Fibroblast of lung (primary cell): ENCODE measurements at places on chromosomes 7 and 10. TPM values are rescaled to one million over a fixed set of nuclear protein-coding genes. Genes with fewer than 3 reads are reported as not detected.

- peak; percentile 63 for DNase-seq
These were observed 46.7 kb downstream of the MICALL2 start for GRCh38 chr7:1412322-1413261.

DNA sequence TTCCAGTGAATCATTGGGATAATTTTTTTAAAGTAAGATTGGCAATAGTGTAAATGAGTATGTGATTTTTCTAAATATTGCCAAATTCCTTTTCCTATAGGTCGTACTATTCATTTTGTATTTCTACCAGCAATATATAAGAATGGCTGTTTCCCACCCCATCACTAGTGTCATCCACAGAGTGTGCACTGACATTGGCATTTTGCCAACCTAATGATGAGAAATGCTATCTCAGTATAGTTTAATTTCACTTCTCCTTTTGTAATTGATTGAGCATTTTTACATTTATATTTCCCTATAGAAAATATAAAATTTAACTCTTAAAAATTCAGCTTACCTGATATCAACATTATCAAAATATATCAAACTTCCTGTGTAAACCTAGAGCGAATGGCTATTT, 17.6 kb upstream of the TMEM26 start:
- no peak for DNase-seq

DNA sequence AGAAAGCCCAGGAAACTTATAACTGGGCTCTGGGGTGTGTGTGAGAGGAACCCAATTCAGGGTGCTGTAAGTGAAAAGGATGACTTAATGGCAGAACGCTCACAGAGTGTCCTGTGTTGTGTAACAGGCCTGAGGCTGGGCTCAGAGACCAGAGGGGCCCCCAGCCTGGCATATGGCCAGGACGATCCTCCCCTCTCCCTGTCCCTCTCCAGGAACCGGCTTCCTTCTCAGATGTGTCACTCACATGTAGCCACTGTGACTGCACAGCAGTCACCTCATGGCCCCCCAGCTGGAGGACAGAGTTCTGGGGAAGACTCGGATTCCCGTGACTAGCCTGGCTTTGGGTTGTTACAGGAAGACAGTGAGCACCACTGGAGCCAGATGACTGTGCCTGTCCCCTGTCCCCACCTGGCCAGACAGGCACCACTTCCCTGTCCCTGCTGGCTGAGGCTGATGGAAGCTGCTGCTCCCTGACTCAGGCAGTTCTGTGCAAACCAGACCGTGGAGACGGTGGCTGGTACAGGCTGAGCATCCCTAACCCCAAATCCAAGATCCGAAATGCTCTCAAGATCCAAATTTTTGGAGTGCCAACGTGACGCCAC, 220.5 kb downstream of the MLLT10 start:
- no peak for DNase-seq

- DNase-seq: no peak
These were observed 595.9 kb downstream of the KCNMA1 start for GRCh38 chr10:77041636-77042258.

DNA sequence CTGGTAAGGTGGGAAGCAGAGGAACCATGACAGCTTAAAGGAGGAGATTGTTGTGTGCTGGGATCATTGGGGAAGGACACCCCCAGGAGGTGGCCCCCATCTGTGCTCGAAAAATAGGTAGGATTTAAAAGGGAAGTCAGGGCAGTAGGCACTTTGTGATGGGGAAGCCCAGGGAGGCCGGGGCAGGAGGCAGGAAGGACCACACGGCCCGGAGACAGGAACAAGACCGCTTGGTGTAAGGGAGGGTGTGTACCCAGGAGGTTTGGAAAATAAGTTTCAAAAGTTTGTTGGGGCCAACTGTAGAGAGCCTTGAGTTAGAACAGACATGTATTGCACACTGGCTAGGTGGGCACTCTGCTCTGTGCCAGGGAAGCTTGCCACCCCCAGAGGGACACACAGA, 20.7 kb downstream of the ZNF467 start:
- no peak for DNase-seq

- no peak for DNase-seq
These were observed 55.2 kb downstream of the NRP1 start for GRCh38 chr10:33279276-33279675.

- DNase-seq: no peak
These were observed 231.6 kb downstream of the TEX36 start for GRCh38 chr10:125451319-125451718.

DNA sequence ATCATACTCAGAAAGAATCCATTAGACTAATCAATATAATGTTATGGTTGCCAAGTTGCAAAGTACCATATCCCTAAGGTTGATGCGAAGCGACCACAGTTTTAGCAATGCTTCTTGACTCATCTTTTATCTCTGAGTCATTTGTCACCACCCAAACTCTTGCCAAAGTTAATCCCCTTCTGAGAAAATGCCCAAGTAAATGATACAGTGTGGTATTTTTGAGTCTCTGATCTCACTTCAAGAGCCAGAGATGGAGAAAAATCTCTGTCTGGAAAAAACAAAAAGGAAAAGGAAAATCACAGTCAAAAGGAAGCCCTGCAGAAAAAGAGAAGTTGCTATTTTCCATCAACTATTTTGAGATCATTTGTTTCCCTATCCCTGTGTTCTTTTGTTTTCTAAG, 26.7 kb upstream of the OTUD1 start:
- DNase-seq: peak; percentile 29

DNA sequence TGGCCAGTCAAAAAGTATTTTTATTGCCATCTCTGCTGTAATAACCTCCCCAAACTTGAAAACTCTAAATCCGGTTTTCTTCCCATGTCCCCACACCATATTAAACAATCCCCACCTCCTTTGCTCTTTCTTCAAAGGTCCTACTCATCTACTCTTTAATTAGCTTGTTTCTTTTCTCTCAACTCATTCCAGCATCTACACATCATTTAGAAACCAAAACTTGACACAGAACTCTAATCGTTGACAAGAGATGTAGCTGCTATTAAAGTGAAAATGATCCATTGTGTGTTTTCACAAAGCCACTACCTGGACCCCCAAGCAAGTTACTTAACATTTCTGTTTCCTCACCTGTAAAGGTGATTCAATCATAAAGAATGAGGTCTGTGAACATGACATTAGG, 436.3 kb upstream of the NPVF start:
- no peak for DNase-seq

- no peak for DNase-seq
These were observed 55.3 kb upstream of the POM121L12 start for GRCh38 chr7:52980129-52980528.

DNA sequence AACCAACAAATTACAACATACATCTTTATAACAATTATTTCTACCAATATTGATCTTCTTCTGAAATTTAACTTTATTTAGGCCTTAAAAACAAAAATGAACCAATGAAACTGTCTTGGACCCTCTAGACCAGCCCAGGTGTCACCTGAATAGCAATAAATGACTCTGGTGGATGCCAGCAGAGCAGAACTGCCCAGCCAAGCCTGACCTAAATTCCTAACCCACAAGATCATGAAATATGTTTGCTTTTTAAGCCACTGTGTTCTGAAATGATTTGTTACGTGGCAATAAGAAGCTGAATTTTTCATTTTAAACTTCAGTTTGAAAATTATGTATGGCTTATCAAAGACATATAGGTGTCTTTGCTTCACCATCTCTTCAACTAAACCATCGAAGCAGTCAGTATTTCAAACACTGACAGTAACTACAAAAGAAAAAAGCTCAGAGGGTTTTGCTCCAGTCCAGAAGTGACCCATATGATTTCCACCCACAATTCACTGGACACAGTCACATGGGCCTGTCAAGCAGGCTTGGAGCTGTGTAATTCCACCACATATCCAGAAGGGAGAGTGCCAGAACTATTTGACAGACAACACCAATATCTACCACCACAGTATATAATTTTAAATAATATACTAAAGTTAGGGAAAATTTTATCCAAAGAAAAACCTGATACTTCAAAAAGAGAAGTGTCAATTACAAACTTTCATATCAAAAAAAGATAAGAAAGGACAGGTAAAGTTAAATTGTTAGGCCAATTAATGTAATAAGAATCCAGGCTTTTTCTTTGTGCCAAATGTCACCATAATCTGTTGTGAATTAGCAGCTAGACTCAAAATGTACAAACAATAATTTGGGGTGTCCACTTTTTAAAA, 94.5 kb downstream of the KMT2C start:
- peak; percentile 78 for DNase-seq

DNA sequence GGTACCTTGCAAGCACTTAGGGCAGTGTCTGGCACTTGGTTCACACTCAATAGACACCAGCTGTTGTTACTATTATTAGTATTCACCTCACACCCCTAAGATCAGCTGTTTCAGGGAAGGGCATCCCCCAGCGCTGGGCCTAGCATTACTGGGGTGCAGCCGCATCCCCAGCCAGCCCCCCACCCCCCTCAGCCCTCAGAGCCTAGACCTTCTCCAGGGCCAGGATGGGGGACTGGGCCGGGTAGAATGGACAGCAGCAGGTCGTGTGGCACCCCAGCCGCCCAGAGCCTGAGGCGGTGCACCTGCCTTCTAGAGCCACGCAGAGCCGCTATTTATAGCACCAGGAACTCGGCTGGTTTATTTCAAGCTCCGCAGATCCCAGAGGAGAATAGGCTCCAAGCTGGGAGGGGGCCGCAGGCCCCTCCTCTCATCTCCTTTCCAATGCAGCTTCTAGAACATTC, 60.5 kb downstream of the GTF2IRD1 start:
- DNase-seq: no peak

DNA sequence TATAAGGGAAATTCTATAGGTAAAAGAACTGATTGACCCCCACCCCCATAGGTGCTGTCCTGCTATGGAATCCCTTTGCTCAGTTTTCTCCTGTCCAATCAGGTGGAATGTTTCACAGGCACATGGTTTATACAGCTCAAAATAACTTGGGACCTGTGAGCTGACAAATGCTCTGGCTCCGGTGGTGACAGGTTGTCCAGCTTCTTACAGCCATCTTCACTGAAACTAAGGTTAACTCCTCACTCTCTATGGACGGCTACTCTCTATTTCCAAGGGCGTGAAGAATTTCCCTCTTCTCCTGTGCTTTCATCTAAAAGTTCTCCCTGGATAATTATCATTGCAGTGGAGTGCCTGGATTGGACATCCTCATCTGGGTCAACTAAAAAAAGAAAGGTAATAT, at the start of gene MYPN:
TSS of gene MYPN (plus strand) at position 158 of the 400 bp plus-strand sequence. CDS start 11,951 bp downstream, outside the sequence.
- DNase-seq: no peak

DNA sequence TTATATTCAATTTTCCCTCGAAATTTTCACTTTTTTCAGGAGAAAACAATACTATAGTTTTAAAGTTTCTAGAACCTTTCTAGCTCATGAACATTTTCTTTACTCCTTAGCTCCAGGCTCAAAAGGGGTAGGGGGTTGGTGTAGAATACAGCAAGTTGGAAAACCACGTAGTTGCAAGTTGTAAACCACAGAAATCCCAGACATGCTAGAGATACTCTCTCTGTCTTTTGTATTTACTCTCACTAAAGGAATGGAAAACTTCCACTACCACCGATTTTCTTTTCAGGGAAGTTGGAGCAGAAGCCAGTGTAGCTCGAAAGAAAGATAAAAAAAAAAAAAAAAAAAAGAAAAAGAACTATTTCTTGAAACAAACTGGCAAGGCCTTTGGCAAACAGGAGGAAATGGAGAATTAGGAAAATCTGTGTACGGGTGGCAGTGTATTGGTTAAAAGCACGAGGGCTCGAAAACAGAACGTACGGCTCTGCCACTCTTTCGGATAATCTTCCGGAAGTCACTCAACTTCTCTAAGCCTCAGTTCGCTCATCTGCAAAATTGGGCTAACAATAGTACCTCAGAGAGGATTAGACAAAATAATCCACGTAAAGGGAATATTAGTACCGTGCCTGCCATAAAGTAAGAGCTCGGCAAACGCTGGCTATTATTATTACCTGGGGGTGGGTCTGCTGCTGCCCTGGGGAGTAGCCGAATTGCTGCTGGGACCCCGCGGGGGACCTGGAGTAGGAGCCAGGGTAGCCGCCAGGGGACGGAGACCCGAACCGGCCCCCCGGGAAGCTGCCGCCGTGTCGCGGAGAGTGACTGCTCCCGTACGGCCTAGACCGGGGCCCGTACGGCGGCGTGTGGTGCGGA, 628 bp downstream of the MPLKIP start:
- peak; percentile 56 for DNase-seq

DNA sequence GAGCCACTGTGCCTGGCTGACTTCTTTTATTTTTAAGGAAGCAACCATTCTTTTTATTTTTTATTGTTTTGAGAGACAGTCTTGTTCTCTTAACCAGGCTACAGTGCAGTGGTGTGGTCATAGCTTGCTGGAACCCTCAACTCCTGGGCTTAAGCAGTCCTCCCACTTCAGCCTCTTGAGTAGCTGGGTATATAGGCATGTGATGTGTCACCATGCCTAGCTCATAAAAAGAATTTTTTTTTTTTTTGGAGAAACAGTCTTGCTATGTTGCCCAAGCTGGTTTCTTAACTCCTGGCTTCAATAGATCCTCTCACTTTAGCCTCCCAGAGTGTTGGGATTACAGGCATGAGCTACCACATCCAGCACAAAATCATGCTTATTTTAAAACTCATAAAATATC, 5.8 kb downstream of the MCU start:
- DNase-seq: peak; percentile 58

DNA sequence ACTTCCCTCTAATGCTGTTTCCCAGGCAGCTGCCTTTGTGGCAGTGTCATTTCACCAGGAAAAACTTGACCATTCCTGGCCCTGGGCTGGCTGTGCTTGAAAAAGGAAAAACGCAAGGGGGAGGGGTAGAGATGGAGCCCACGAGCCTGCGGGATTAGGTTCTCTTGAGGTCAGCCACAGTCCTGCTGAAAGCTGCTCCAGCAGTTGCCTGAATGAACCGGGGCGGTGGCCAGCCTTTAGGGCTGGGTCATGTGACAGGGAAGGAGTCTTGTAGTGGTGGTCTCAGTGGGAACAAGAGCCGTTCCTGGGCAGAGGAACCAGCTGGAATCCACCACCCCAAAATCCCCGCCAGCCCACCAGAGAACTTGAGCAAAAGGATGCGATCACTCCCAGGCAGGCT, 51.2 kb upstream of the LRRC4 start:
- no peak for DNase-seq

DNA sequence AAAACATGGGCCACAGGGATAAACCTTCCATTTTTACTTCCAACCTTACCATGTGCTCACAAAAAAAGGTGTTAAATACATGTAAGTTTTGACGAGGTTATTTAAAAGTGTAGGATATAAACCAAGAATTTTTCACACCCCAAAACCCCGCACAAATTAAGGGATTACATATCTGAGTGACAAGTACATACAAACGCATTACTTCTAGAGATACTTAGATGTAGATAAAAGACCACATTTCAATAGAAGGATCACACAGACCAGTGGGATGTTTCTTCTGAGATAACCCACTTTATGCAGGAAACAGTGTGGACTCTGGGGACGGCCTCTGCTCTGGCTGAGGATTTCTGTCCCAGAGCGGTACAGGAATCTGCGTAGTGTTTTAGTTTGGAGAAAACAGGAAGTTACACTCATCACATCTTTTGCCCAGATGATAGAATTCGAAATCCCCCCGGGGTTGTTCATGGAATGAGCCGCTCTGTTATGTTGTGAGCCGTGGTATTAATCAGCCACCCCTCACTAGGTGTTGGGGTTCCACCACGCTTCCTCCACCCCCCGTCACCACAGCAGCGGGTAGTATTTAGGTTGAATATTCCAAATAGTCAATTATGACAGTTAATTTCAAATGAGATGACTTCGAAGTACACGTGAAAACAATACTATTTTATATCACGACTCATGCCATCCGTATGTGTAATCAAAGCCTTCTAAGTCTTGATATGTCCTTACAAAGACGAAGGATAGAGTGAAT, 1.3 kb upstream of the CUL1 start:
- peak; percentile 44 for DNase-seq

GRCh38 chr7:152902054-152902453, 142.5 kb downstream of the ACTR3B start:
- DNase-seq: no peak

SFTPD gene
- not detected in 2 replicates for total RNA-seq

GPER1 gene
- total RNA-seq: 1.5 and 2.3 TPM in 2 replicates

KAZALD1 gene
- 14.4 and 19.8 TPM in 2 replicates for total RNA-seq

KCNH2 gene
- total RNA-seq: 6.1 and 6.2 TPM in 2 replicates

GLCCI1 gene
- total RNA-seq: 6.7 and 8.3 TPM in 2 replicates

MACC1 gene
- 0.26 and 0.33 TPM in 2 replicates for total RNA-seq
